ENCODE measurements at places on chromosomes 16 and 17. TPM values are rescaled to one million over a fixed set of nuclear protein-coding genes. Genes with fewer than 3 reads are reported as not detected.

DNA sequence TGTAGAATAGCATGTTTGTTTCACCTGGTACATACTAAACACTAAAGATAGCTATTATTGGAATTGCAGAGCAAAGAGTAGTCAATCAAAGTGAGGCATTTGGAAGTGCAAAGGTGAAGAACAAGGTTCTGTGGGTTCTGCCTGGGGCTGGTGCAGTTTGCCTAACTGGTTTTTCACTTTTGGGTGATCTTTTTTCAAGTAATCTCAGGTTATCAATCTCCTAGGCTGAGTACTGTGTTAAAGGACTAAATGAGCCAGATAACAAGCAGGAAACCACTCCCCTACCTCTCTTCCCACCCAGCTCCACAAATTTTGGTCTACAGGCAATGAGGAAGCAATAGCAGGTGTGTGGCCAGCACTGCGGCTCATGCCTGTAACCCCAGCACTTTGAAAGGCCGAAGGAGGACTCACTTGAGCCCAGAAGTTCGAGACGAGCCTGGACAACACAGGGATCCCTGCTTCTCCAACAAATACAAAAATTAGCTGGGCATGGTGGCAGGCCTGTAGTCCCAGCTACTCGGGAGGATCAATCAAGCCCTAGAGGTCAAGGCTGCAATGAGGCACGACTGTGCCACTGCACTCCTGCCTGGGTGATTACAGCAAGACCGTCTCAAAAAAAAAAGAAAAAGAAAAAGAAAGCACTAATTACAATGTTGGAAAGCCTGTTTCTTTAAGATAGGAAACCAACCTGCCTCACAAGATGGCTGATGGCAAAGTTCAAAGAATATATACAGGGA is 2.0 kb upstream of the NTAN1 start:
- ATAC-seq = no peak

DNA sequence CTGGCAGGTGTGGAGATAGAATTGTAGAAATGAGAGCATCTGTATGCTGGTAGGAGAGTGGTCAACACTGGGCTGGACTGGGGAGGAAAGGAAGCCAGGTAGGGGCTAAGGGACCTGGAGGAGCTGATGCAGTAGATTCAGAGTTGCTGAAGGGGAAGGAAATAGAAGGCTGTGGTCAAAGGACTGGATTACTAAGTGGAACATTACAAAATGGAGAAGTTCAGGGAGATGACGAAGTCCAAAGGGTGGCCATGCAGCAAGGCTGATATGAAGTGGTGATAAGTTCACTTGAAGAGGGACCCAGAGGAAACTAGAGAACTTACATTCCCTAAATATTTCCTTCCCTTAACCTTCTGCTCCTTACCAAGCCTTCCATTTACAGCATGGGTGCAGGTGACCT is 8.6 kb upstream of the CCL2 start:
- ATAC-seq = no peak

Gene HBQ1
- total RNA-seq = not detected

Gene TGFB1I1
- total RNA-seq = 157 TPM

Gene FOXC2
- 0.47 TPM for total RNA-seq

Gene CHMP6
- total RNA-seq = 17.6 TPM

DNA sequence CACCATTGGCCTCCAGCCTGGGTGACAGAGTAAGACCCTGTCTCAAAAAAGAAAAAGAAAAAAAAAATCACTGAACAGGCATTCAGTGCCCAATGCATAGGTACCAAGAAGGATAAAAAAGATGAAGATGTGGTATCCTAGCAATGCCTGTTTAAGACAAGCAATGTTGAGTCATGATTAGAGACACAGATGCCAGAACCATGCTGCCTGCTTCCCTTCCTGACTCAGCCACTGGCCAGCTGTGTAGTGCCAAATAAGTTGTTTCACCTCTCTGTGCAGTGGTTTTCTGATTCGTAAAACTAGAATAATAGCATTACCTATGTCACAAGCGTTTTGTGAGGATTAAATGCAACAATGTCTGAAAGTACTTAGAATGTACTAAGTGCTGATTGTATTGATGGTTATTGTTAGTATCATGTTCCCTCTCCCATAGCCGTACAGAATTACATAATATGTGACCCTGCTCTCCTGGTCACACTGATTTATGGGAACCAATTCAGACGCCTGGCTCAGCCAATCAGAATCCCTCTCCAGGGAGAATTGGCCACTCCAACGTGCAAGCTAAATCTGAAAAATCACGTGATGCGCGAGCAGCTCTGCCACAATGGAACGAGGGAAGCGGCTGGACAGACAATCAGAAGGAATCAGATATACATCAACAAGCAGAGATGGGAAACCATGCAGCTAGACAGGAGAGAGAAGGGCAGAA is 241.9 kb downstream of the SLC39A11 start:
- no peak for ATAC-seq

- no peak for ATAC-seq
Observed at GRCh38 chr16:50747207-50747956, 5.5 kb downstream of the CYLD start.

GRCh38 chr17:57531648-57532504 is 213.2 kb downstream of the CCDC182 start:
- no peak for ATAC-seq

DNA sequence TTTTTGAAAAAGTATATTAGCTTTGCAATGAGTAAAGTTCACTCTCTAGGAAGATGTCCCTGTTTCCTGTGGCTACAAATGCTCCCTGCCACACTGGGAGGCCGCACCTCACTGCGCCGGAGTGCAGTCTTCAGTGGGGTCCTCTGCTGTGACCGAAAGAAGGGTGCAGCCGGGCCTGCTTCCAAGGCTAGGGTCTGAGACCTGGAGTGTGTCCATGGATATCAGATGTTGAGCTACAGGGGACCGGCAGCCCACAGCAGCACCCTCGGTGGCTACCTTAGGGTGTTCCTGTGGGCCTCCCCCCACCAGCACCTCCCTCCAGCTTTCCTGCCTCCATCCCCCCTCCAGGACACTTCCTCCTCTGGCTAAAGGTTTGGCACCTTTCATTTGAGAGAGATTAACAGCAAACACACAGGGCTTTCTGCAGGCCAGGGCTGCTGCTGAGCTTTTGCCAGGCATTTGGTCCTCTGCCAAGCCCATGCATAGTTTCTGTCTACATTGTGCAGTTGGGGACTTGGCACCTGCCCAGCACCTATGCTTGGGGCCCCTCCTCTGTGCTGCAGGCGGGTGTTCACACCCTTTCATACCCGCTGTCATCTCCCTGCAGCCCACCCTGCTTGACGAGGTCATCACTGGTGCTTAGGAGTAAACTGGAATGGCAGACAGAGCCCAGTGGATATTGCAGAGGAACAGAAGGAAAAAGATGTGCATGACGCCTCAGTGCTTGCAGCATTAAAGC is 33.8 kb upstream of the CRISPLD2 start:
- ATAC-seq = peak; percentile 62

Gene TP53TG3F
- not detected for total RNA-seq

DNA sequence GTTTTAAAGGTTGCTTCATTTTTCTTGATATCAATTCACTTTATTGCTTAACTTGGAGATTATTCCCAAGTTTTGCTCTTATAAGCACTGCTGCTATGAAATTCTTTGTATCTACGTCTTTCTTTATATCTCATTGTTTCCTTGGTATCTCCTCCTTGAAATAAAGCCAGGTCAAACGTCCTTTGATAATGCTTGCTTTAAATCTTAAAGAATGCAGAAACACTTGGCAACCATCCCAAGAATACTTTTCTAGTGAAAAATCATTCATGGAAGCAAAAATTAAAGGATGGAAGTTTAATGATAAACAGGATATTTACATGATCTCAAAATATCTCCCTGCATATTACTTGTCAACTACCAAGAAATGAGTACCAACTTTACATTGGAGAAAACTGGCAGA is 175.2 kb downstream of the CPPED1 start:
- no peak for ATAC-seq

All from gastroesophageal sphincter (tissue), 4 donors.